ENCODE measurements at places on chromosomes 7 and 10.

DNA sequence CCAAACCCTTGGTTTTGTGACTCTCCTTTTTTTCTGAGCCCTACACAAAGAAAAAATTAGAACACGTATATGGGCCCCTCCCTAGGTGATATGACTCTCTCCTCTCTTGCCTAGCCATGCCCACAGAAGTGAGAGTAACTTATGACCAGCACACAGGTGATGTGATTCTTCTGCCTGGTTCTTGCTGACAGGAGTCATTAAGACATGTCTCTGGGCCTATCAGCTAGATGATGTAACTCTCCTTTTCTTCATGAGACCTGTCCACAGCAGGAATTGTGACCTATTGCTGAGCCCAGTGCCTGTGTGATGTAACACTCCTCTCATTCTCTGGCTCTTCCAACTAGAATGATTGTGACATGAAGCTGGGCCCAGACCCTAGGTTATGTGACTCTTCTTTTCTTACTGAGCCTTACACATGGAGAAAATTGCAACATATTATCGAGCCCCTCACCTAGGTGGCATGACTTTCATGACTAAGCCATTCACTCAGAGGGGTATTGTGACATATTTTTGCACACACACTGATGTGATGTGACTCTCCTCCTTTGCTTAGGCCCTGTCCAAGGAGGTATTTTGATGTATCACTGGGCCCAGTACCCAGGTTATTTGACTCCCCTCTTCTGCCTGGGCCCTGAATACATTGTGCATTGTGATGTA lies 31.4 kb upstream of the ZNF107 start:
- DNase-seq, result no peak

DNA sequence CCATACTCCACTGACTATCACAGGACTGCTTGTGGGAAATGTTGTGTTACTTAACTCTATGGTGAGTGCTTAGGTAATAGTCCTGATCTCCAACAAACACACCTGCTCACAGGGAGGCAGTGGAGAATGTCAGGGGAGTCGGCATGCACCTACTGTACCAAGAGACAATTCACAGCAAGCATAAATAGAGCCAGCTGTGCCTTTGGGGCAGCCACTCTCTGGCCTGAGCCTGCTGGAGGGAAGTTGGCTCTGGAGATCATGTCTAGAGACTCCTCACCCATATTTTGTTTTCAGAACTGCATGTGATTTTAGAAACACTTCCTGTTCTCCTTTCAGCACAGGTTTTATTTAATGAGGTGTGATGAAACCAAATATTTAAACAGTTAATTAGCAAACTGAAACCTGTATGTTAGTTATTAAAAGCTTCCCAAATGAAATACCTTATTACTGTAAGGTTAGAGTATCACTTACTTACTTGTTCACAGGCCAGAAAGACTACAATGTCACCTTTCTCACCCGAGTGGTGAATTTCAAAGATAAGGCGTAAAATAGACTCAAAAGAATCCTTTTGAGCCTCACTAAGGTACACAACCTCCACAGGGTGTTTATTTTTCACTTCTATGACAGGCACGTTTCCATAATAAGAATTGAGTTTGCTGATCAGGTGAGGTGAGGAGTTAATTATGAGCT lies 21.8 kb downstream of the DHX32 start:
- no peak for DNase-seq

- DNase-seq, result no peak
These were observed 12.0 kb downstream of the AFAP1L2 start for GRCh38 chr10:114392112-114392835.

- DNase-seq, result no peak
These were observed 399.7 kb upstream of the ETV1 start for GRCh38 chr7:14389181-14389591.

- no peak for DNase-seq
These were observed 50.8 kb downstream of the SLIT1 start for GRCh38 chr10:97134983-97135382.

All from activated T-helper 1 cell treated with Interleukin-2 at 50 U/mL for 16 hours (primary cell).